ENCODE measurements at places on chromosomes 3 and 15.

- no peak for DNase-seq
These were observed 15.0 kb upstream of the SOX2 start for GRCh38 chr3:181696626-181697230.

DNA sequence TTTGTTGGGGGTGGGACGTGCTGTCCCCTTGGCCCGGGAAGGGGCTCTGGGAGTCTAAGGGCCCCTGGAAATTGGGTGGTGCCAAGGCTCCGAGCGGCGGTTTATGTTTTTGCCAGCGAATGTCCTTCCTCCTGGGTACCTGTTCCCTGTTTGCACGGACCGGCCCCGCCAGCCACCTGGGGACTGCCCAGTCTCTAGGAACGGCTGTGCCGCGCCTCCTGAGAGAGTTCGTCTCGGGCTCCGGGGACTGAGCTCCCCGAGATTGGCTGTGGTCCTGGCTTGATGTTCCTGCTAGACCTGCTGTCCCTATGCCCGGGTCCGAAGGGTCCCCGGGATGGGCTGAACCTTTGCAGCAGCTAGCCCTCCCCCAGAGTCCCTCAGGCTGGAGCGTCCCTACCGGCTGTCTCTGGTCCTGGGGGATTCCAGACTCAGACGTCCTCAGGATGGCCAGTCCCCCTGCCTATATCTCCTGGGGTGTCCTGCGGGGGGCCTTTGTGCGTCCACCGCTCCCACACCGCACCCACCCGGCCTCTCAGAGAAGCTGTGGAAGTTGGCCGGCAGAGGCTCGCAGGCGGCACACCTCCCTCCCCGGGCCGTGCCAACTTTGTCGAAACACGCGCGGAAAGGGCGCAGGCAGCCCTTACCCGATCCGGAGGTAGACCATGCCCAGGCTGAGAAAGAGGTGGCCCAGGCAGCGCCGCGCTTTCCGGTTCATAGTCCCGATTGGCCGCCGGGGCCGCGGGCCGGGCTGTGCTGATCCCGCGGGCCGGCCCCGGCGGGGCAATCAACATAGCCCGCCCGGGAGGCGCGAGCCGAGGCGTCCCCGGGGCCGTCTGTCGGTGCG, 547 bp downstream of the WNT7A start:
- DNase-seq, result no peak

- DNase-seq, result no peak
These were observed 421.7 kb downstream of the TUSC7 start for GRCh38 chr3:117131259-117131658.

GRCh38 chr15:90580099-90580498, 50.4 kb downstream of the CRTC3 start:
- no peak for DNase-seq

GRCh38 chr3:101870138-101870537, 20.8 kb downstream of the NFKBIZ start:
- no peak for DNase-seq

- DNase-seq, result no peak
These were observed 42.5 kb downstream of the ADAMTS7 start for GRCh38 chr15:78768531-78769408.

DNA sequence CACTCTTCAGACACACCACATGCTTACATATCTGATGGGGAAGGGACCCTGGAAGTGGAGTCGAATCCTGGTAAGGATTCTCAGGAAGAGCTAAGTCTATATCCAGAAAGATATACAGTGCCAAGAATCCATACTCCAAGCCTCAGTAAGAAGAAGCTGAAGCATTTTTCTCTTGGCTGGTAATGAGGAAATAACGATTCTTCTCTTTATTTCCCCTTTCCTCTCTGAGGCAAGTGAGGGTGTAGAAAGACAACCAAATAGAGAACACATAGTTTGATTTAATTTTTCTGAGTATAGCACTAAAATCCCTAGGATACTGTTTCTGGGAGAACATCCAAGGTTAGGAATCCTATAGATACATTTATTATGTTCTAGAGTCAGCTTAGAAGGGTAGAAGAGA, 857.3 kb downstream of the TUSC7 start:
- DNase-seq, result no peak

GRCh38 chr15:67955252-67955651, 98.9 kb upstream of the PIAS1 start:
- DNase-seq, result no peak

DNA sequence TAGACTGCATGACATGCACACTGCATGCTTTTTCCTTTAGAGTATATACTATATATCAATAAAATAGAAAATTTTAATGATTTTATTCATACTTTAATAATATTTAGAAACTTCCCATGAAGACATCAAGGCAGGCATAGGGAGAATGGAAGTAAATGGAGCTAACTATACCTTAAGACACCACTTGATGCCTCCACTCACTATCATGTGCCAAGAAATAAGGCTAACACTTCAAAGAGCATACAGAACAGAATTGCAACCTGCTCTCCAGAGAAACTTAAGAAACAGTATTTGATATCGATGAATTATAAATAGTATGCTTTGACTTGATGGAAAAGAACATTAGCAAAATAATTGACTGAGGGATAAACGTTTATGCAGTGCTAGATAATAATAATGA, 192.6 kb upstream of the MBNL1 start:
- DNase-seq, result no peak

- no peak for DNase-seq
These were observed 9.7 kb downstream of the LIPC start for GRCh38 chr15:58441376-58442070.

DNA sequence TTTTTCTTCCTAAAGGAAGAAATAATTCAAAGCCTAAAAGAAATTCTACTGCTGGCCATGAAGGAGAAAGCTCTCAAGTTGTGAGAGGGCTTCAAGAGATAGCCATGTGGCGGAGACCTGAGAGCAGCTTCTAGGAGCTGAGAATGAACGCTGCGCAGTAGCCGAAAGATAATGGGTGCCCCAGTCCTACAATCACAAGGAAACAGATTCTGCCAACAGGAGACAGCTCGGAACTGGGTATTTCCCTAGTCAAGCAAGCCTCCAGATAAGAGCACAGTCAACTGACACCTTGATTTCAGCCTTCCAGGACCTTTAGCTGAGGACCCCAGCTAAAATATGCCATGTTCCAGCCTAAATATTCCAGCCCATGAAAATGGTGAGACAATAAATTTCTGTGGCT, 824.1 kb downstream of the FHIT start:
- no peak for DNase-seq

DNA sequence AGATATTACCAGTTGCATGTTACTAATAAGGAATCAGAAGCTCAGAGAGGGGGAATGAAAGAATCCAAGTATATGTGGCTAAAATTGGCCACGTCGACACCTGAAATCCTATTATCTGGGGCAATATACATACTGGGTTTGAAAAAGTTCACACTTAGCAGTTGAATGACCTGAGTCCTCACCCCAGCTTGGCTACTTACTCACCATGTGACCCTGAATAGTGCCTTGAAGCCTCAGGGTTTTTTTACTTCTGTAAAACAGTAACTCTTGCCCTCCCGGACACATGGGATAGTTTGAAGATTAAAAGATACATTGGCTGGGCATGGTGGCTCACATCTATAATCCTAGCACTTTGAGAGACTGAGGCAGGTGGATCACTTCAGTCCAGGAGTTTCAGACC, 342.2 kb upstream of the TPRG1 start:
- no peak for DNase-seq

DNA sequence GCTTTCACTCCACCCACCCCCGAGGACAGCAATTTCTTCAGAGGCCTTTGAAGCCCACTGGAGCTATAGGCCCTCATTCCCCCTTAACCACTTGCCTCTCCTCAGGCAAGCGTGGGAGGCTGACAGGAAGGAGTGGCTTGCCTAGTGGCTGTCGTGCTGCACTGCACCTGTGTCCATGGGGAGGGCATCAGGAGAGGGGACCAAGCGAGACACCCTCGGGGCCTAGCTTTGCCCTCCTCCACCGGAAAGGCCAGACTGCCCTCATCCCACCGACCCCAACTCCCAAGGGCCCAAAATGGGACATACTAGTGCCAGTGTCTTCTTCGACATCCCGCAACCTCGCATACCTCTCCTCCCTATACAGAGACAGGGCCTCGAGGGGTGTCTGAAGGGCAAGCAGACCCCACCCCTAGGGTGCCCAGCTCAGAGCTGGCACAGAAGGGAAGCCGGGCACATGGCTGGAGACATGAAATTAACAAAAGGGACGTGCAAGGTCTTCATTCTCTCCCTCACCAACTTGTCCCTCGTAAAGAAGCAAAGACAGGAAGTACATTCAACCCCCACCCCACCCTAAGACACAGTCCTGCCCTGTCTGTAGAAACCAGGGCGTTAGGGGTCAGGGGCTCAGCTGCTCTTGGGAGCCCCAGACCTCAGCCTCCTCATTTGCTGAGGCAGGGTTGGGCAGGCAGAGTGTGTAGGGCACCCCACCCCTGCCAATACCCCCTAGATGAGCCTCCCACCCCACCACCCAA, 24.3 kb downstream of the VIPR1 start:
- peak; percentile 34 for DNase-seq

DNA sequence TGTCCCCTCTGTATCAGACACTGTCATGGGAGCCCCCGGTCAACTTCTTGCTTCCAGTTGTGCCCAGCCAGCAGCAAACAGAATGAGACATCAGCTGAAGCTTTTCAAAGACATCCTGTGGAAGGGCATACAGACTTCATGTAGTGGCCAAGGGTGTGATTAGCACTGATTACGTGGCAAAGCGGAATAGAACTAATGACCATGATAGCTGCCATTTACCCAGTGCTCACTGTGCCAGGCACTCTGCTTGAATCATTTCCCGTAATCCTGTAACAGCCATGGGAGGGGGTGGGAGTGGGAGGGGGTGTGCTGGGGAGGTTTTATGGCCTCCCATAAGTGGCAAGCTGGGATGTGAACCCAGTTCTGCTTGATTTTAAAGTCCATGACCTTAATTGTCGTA, 29.5 kb downstream of the LPP start:
- no peak for DNase-seq

- DNase-seq, result no peak
These were observed 95.1 kb upstream of the ZBED2 start for GRCh38 chr3:111690242-111690641.

- no peak for DNase-seq
These were observed 8.4 kb downstream of the NR1D2 start for GRCh38 chr3:23953523-23953922.

DNA sequence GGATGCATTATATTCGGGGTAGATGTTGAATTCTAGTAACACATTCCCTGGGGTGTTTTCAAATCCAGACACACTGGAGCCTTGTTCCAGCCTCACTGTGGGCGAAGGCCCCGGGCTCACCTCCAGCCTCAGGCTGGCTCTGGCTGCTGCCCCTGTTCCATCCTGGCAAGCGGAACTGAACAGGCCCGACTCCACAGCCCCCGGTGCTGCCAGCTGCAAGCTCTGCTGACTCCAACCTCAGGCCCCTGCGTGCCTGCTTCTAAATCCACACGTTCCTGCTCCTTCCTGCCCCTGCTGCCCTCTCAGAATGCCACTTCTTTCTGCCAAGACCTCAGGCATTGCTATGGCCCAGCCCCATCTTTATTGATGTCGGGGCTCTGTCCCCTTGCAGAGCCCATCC, 90.6 kb downstream of the LIPC start:
- no peak for DNase-seq

- DNase-seq, result no peak
These were observed 517.3 kb downstream of the MECOM start for GRCh38 chr3:169146179-169146665.

- DNase-seq, result no peak
These were observed 32.5 kb upstream of the CORO2B start for GRCh38 chr15:68546318-68546717.

DNA sequence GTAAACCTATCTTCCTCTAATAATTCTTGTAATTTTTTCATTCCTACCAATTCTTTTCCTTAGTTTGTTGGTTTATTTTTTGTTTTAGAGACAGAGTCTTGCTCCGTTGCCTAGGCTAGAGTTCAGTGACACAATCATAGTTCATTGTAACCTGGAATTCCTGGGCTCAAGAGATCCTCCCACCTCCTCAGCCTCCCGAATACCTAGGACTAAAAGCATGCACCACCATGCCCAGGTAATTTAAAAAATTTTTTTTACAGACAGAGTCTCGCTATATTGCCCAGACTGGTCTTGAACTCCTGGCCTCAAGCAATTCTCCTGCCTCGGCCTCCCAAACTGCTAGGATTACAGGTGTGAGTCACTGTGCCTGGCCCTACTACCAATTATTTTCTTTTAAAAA, 220.2 kb downstream of the ERC2 start:
- no peak for DNase-seq

GRCh38 chr15:85652457-85652856, 142.3 kb downstream of the KLHL25 start:
- DNase-seq, result no peak

- DNase-seq, result no peak
These were observed 34.5 kb downstream of the ZIC4 start for GRCh38 chr3:147371771-147372340.

- no peak for DNase-seq
These were observed 72.8 kb upstream of the CTNNB1 start for GRCh38 chr3:41126472-41126871.

DNA sequence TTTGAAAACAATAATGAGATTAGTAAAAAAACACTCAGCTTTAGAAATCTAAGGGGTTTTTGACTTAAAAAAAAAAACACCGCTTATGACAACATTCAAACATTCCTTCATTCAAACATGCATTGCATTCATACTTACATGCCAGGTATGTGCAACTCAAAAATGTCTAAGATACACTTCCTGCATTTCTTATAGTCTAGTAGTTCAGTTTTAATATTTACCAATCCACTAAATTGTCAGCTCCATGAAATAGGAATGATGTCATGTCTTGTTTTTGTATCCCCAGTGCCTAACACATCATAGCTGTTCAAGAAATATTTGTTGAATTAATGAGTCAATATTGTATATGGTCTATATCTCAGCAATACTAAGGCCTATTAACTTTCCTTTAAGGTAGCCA, 51.7 kb downstream of the EIF4E3 start:
- no peak for DNase-seq

DNA sequence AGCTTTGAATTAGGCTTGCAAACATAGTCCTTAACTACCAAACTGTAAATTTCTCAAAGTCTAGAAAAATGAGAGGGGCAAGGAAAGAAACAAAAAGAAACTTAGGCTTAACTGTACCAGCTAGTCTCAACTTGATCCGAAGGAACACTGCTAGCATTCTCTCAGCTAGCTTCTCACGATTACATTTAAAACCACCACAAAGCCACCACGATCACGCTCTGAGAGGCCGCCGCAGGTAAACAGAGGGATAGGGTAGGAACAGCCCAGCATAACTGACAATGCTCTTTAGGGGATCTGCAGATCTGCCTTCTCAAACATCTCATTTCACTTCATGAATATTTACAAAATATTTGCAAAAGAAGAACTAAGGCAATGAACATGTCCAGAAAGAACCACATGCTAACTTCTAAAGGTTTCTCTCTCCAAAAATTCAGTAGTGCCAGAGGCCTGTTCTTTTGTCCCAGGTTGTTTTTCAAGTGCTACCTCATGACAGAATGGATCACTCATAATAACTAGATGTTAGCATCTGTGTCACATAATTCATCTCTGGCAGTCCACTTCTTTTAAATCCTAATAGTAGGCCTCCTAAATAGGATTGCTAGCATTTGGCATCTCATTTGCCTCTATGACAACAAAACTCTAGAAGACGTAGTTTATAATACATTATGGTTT, 18.9 kb downstream of the VGLL4 start:
- DNase-seq, result no peak

Measured in stimulated activated CD8-positive, alpha-beta memory T cell treated with anti-CD3 and anti-CD28 coated beads, Interleukin-15, amount 100 ng/mL, for 48 hours (primary cell).